ENCODE measurements at places on chromosomes 1 and 21. TPM values are rescaled to one million over a fixed set of nuclear protein-coding genes. Genes with fewer than 3 reads are reported as not detected.

GRCh38 chr1:214767221-214767620 is 164.2 kb downstream of the CENPF start:
- DNase-seq = no peak

DNA sequence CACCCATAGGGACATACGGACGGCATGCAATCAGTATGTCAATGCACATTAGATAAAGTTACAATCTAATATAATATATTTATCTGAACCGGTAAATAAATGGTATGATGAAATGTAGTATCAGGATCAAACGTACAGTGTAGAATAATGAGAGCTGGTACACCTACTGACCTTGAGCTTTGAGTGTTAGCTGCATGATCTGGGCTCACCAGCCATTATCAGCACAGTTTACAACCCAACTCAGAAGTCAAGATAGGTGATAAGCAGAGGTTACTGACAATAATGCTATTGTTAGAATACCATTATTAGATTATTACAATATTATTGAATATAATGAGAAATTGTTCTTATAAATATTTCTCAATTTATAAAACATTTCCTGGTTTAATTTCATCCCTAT is 103.0 kb upstream of the ESRRG start:
- no peak for DNase-seq

DNA sequence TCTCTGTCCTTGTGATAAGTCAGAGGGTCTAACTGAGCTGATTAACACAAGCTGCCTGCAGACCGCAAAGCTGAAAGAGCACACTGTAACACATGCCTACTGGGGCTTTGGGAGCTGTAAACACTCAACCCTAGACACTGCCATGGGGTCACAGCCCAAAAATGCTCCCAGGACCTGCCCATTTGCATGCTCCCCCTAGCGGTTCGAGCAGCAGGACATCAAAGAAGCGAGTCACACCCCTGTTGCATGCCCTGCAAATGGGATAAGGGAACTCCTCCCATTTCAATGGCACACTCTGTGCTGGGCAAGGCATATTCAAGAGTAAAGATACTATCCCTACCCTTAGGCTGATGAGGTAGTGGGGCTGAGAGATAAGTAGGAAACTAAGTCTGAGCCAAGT is 22.8 kb downstream of the LCE3E start:
- no peak for DNase-seq

DNA sequence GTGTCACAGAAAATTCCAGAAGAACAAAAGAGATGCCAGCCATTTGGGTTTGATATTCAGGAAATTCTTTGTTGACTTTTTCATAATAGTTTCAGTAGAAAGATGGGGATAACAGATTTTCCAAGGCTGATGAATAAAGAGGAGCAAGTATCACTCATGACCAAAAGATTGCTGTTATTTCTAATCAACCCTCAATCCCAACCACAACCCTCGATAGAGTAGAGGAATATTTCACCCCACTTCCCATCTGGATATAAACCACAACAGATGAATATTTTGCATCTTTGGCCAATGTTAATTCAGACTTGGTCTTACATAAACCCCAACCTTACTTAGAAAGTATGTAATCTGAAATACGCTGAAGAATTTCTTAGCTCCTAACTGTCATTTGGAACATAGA is 232.4 kb downstream of the SEC16B start:
- DNase-seq = no peak

- DNase-seq = no peak
Measured at GRCh38 chr1:204560590-204561150, 44.5 kb downstream of the MDM4 start.

DNA sequence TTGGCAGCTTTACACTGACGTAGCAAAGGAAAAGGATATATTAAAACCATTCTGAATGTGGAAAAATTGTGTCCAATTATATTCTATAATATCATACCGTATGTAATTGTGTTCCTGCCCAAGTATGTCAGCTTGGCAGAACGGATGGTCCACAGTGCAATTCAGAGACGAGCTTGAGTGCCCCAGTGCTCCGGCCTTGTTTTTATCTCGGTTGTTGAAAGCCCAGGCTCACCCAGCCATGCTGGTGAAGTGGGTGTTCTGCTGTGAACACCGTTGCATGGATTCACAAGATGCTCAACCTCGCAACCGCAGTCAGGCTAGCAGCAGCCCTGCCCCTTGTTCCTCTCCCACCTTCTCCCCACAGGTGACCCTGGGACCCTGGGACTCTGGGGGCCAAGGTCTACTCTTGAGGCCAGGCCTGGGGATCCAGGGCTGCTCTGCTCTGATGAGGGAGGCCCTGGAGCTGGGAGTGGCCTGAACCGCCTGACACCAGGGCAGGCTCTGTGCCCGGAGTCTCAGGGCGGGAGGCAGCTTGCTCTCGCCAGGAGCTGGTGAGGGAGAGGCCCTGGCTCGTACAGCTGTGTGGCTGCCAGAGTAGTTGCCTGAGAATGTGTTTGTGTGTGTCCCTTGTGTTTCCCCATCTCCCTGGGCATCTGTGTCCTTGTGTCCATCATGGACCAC is 11.2 kb downstream of the PTPRF start:
- DNase-seq = no peak

DNA sequence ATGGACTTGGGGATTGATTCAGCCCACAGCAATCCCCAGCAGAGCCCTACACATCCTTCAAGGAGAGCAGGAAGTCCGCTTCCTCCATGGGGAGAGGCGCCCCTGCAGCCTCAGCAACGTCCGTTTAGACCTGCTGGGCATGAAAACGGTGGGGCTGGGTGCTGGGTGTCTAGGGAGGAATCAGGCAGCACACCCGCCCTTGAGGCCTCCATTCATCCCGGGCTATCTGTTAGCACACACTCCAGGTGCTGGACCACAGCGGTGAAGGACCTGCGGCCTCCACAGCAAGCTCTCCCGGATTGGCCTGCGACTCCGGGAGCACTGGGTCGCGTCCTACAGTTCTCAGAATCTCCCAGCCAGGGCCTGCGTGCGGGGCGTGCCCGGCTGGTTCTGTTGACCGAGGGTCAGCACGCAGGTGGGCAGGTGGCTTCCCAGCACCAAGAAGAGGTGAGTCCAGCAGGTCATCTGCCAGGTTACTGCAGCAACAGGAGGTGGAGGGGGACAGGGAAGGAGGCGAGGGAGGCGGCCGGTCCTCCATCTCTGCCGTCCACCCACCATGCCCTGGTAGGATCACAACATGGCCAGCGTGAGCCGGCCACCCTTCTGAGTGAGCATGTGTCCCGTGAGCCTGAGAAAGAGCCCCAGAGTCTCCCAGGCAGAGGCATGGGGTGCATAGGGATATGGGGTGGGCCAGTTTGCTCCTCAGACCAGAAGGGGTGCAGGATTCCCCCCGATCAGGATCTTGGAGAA is 96.6 kb downstream of the RIPK4 start:
- no peak for DNase-seq

- no peak for DNase-seq
Measured at GRCh38 chr1:1204425-1204920, 1.9 kb downstream of the TNFRSF18 start.

GRCh38 chr21:17799414-17800164 is 19.6 kb downstream of the C21orf91 start:
- DNase-seq = no peak

DNA sequence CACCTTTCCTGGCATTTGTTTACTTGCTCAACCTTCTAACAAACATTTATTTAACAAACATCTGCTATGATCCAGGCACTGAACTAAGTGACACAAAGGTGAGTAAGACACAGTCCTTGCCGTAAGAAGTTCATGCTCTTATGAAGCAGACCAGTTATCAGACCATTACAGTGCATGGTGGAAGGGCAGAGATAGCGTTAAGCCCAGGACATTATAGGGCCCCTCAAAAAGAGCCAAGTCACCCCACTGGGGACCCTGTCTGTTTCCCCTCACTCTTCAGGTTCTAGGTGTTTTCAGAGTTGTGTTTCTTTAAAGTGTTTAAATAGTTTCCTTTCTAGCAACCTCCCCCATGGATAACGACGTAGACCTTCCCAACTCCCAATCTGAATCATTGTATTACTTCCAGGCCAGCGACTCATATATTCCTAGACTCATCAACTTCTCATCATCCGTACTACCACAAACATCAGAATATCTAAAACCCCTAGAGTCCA is 39.3 kb downstream of the TCP10L start:
- DNase-seq = no peak

GRCh38 chr1:171488190-171488929 is 3.0 kb downstream of the PRRC2C start:
- DNase-seq = no peak

GRCh38 chr1:6091823-6092109 is 46.1 kb downstream of the KCNAB2 start:
- DNase-seq = no peak

DNA sequence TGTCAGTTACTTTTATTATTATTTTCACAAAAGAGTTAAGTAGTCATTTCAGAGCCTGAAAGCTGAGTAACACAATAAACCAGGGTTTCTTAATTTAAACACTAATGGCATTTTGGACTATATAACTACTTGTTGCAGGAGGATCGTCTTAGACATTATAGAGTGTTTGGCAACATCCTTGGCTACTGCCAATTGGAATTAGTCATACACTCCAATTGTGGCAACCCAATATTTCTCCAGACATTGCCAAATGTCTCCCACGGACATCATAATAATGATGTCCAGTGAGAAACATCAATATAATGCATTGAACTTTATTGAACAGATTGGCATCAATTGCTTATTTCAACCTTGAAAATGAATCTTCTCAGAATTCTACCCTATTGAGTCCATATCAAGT is 441.9 kb upstream of the ADGRL4 start:
- no peak for DNase-seq

DNA sequence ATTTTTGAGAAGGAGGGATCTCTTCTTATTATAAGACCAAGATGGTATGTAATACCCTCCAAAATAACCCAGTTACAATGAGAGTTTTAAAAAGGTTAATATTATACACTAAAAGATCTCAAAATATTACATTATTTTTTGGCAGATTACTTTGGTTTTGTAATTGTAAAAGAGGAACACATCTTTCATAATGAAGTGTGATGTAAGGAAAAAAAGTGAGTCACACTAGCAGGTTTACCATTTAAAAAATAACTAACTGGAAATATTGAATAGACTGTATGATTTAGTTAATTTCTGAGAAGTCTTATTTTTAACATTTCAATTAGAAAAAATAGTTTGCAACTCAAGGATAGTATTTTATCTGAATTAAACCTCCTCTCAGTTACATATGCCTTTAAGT is 1.1 kb downstream of the F5 start:
- DNase-seq = no peak

DNA sequence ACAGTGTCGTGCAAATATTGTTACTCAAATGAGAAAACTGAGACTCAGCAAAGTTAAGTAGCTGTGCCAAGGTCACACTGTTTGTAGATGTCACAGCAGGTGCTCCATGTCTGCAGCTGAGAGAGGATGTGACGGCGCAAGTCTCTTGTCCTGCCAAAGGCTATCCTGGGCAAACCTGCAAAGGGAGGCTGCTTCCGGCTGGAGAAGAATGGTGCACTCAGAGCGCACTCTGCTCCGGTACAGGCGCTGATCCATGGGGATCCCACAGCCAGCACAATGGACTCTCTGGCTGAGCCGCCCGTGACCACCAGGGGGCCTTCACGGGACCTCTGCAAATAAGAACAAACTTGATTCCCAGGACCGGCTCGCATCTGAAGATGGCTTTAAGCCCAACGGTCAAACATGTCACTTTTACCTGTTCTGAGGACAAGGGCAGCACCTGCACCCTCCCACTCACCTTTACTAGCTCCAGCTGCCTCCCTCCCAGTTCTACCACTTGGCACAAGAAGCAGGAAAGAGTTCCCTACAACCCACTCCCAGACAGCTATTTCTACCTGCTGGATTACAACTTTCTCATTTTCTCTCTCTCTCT is 21.9 kb downstream of the RD3 start:
- peak; percentile 66 for DNase-seq

CEP85 gene
- 24.9 TPM for polyA plus RNA-seq

PINK1 gene
- 64.8 TPM for polyA plus RNA-seq

LAPTM5 gene
- 12.7 TPM for polyA plus RNA-seq

HSD3B1 gene
- polyA plus RNA-seq = 0.78 TPM

Measured in left kidney (tissue), 8 donors.